ENCODE measurements at places on chromosomes 1 and 21.

GRCh38 chr1:232186931-232187330, 443.0 kb downstream of the SIPA1L2 start:
- DNase-seq: no peak

DNA sequence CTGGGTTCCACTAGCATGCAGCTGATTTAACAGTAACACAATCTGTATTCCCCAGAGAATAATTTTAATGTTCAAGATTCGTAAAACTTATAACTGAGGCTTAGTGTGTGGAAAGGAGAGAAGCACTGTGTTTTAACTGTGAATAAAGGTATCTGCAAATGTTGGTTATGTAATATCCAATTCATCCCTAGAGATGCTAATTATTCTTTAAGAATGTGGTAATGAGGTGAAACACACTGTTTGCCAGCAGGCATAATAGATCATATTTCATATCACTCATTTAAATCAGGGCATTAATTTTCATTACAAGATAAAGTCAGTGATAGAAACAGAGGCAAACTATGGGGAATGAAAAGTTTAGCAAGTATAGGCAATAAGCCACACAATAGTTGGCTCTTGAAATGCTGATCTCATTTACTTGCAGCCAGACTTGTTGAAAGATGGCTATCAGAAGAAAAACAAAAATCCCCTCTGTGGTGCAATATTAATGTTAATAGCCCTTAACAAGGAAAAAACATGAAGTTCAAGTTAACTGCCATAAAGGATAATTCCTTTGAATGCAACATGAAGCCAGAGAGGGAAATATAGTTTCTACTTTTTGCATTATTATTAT, 33.4 kb downstream of the HMCN1 start:
- peak; percentile 13 for DNase-seq

DNA sequence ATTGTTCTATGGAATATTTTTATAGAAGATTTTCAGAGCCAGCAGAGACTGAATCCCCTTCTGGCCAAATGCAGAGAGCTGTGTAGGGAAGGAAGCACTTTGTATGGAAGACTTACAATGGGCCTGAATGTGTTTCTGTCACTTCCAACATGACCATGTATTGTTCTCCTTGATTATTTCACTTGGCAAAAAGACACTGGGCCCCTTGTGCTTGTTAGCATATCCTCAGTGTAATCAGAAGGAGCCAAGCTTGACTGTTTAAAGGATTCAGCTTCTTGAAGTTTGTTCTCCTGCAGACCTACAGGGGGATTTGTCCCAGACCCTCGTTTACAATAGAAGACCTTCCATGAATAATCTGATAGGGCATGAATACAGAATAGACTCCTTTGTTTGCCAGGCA, 48.1 kb upstream of the UBE2U start:
- DNase-seq: no peak

DNA sequence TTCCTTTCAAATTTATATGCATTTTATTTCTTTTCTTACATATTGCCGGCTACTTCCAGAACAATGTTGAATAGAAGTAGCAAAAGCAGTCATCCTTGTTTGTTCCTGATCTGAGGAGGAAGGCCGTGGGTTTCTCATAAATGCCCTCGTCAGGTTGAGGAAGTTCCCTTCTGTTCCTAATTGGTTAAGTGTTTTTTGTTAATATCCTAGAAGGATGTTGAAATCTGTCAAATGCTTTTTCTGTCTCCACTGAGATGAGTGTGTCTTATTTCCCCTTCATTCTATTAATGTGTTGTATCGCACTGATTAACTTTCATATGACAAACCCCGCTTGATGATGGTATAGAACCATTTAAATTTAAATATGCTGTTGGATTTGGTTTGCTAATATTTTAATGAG, 15.4 kb downstream of the TTLL10 start:
- DNase-seq: no peak

- DNase-seq: no peak
Observed at GRCh38 chr1:219476716-219477115, 136.2 kb downstream of the ZC3H11B start.

- DNase-seq: peak; percentile 74
Observed at GRCh38 chr1:78839704-78840277, 166.7 kb downstream of the ADGRL4 start.

DNA sequence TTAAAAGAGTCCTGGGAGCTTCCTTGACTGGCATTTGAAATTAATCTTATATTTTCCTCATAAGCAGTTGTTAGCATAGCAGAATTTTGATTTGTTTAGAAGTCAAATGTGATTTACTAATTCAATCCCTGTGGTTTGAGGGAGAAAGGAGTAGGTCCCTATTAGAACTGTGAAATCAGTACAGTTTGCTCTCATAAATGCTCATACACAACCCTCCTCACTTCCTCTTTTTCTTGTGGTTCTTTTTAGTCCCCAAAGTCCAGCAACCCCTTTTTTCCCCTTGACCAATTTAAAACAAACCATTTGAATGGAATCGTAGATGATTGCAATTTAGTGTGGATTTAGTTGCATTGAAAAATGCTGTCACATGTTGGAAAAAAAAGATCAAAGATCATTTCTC, 9.2 kb upstream of the IFI44 start:
- no peak for DNase-seq

DNA sequence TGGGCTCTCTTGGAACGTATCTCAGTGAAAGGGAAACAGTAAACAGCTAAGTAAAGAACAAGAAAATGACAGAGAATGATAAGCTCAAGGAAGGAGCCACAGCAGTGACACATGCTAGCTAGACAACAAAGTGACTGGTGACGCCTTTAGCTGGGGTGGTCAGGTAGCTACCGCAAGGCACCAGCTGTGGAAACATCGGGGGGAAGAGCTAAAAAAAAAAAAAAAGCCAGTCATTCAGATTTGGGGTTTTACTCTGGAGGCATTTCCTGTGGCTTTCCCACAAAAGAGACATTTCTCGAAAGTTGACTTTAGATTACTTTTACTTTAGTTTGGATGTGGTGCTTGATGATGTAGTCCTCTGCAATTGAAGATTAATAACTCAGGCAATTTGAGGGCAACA, 2.1 kb downstream of the FHAD1 start:
- DNase-seq: no peak

DNA sequence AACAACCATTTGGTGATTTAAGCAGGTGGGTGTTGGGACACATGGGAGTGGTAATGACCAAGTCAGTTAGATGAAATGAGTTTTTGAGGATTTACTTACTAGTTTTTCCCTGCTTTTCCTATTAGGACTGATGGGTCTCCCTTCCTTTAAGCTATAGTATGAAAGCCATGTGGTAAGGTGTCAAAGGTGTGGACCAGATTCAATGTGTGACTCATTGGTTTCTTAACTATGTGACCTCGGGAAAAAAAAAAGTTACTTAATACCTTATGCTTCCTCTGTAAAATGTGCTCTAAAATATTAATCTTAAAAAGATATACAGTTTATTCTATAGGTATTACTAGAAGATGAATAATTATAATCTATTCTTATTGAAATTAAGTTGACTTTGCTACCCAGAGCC, 93.7 kb downstream of the DUSP10 start:
- DNase-seq: no peak

DNA sequence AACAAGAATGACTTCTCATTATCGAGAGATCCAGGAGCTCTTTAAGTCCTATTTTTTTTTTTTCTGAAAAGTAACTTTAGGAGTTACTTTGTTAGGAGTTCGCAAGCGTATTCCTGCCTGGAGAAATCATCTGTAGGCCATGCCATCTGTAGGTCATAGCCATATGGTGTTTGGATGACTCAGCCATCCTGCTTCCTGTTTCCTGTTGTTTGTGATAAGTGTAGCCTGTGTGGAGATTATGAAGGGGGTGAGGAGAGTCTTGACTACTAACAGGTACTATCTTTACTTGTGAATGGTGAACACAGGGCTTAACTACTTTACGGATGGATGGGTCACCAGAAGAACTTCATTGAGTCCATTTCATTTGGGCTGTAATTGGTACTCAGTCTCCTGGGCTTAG, 327.2 kb downstream of the PTPRU start:
- DNase-seq: peak; percentile 31

DNA sequence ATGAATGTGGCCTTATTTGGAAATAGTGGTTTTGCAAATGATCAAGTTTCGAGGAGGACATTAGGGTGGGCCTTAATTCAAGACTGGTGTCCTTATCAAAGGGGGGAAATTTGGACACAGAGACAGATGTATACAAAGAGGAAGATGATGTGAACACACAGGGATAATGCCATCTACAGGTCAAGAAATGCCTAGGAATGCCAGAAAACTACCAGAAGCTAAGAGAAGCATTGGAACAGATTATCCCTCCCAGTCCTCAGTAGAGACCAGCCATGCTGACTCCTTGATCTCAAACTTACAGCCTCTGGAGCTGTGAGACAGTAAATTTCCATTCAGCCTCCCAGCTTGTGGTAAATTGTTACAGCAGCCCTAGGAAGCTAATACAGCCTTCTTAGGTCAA, 151.4 kb downstream of the PTGER3 start:
- DNase-seq: no peak

GRCh38 chr1:46301808-46302640, 1.4 kb downstream of the LRRC41 start:
- DNase-seq: peak; percentile 70

DNA sequence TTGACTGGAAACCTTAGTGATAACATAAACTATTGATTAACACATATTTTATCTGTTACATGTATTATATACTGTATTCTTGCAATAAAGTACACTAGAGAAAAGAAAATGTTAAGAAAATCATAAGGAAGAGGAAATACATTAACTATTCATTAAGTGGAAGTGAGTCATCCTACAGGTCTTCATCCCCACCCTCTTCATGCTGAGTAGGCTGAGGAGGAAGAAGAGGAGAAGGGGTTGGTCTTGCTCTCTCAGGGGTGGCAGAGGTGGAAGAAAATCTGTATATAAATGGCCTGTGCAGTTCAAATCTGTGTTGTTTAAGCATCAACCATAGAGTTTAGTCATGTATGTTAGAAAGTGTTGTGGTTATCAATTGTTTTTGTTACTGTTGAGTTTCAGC, 66.1 kb upstream of the CHODL start:
- DNase-seq: no peak

GRCh38 chr1:215262106-215262505, 179.6 kb downstream of the KCNK2 start:
- no peak for DNase-seq

DNA sequence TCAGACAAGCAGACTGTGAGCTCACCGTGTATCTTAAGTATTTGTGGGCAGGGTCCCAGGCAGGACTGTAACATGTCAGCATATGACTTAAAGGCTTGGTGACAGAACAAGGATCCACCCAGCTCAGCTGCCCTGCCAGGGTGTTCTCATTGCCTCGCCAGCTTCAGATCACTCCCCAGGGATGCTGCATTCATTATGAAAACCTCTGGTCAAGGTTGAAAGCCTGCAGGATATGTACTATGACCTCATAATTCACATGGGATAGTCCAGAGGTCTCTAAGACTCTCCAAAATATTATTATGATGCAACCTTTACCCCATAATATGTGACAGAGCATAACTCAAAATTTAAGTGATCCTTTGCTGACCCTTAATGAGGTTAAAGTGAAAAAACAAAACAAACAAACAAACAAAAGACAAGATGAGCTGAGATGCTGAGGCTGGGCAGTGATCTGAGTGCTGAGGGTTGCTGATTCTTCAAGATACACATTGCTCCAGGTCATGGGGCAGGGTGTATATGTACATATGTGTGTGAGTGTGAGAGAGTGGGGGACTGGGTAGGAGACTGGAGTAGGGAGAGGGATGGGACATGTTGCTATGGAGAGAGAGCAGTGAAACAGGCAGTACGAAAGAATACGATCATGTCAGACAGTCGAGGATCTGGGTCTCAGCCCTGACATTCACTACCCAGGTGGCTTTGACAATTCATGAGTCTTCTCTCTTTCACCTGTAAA, 98.8 kb upstream of the DUSP10 start:
- DNase-seq: peak; percentile 39

DNA sequence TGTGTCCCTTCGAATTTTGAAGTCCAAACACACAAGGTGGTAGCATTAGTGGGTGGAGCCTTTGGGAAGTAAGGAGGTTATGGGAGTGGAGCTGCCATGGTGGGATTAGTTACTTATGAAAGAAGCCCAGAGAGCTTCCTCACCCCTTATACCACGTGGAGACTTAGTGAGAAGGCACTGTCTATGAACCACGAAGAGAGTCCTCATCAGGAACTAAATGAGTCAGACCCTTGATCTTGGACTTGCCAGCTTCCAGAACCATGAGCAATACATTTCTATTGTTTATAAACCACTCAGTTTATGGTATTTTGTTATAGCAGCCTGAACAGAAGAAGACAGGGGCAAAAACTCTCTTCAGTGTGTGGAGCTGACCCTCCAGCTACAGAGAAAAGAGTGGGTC, 259.3 kb upstream of the AJAP1 start:
- no peak for DNase-seq

DNA sequence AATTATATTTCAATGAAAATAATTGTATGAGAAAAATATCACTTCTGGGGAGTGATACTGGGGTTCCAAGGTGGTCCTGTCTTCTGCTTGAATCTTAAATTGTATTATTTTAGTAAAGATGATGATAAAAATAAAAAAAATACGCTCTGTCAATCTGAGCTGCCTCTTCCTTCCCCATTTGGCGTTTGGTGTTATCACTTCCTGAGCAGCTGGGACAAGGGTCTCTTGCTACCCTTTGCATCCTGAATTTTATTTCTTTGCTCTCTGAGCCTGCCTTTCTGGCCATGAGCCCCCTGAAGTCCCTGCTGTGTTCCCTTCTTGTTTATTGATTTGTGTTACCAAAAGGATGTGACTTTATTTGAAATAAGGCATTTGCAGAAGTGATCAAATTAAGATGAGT, 111.0 kb downstream of the KCNJ6 start:
- DNase-seq: no peak

DNA sequence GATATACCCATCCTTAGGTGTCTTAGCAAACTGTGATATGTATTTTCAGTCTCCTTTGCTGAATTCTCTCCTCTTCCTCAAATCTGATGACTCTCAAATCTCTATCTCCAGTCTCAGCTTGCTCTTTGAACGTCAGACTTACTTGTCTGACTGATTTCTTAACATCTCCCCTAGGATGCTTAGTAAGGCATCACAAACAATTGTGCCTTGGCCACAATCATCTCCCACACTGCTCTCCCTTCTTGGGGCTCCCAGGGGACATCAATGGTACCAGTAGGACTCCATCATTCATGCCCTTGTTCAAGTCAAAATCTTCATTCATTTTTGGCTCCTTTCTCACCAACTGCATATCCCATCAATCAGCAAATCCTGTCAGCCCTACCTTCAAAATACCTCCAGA, 42.0 kb downstream of the GNG12 start:
- peak; percentile 48 for DNase-seq

DNA sequence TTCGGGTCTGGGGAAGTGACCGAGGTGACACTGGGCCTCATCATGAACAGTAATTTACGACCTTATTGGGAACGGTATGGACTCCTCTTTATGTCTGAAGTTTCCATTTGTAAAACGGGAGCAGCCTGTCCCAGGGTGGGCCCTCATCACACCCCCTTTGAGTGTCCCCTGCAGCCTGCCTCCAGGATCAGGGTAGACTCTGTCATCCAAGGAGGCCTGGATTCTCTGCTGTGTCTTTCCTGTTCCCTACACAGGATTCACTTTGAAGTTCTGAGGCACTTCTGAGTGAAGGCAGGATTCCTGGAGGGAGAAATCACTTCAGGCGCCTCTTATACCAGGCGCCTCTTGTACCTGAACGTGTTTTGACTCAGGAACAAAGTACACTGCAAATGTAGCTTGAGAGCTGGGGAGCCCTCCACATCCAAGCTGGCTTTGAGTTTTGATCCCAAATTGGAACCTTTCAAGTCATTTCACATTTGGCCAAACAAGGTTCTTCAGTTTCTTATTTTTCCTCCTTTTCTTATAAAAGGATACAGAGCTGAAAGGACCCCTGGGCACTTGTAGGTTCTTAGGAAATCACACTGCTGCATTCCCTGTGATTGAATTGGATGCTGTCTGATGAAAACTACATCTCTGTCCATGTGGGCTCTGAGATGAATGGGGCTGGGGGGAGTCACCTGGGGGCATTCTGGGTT, 106.0 kb downstream of the SUSD4 start:
- DNase-seq: no peak

Measured in choroid plexus epithelial cell (primary cell).